ENCODE measurements at places on chromosomes 11 and 22. TPM values are rescaled to one million over a fixed set of nuclear protein-coding genes. Genes with fewer than 3 reads are reported as not detected.
A peak's percentile ranks its signal among the peaks of the same experiment; 100 is the strongest.

GRCh38 chr11:37642296-37642695 lies 1044.3 kb upstream of the RAG2 start:
- no peak for DNase-seq

The YPEL4 gene
- 0.53 TPM for total RNA-seq

GRCh38 chr11:85123752-85124231 lies 503.4 kb downstream of the DLG2 start:
- peak; percentile 5 for DNase-seq

DNA sequence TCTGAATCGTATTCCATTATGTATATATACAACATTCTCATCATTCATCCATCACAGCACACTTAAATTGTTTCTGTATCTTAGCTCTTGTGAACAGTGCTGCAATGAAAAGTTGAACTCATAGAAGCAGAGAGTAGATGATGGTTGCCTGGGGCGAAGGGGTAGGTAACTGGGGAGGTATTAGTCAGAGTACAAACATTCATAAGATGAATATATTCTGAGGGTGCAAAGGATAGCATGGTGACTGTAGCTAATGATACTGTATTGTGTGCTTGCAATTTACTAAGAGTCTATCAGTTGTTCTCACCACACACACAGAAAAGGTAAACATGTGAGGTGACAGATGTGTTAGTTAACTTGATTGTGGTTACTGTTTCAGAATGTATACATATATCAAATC lies 12.6 kb upstream of the RFPL2 start:
- DNase-seq: no peak

The TUBA8 gene
- 28.2 TPM for total RNA-seq

DNA sequence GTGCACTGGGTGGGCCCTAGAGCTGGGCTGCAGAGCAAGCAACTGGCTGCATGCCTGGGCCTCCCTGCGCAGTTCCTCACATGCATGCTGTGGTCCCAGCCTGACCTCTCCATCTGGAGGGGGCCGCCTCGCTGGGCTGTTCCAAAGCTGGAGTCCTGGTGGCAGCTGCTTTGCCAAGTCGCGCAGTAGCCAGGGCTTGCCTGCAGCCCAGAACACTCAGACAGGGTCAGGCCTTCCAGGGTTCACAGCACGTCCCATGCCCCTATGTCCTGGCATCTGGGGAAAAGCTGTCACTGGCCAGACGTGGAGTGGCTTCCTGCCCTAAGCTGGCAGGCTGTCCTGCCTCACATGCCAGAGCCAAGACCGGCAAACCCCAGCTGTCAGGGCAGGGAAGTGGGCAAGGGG lies 16.5 kb upstream of the CDC42EP2 start:
- peak; percentile 97 for DNase-seq

GRCh38 chr11:132858223-132858622 lies 674.1 kb downstream of the OPCML start:
- DNase-seq: peak; percentile 46

The KDM4E gene
- not detected for total RNA-seq

GRCh38 chr11:40514124-40514523 lies 945.3 kb downstream of the LRRC4C start:
- DNase-seq: peak; percentile 47

- peak; percentile 51 for DNase-seq
These were observed 20.6 kb downstream of the APOBEC3H start for GRCh38 chr22:39117585-39118191.

DNA sequence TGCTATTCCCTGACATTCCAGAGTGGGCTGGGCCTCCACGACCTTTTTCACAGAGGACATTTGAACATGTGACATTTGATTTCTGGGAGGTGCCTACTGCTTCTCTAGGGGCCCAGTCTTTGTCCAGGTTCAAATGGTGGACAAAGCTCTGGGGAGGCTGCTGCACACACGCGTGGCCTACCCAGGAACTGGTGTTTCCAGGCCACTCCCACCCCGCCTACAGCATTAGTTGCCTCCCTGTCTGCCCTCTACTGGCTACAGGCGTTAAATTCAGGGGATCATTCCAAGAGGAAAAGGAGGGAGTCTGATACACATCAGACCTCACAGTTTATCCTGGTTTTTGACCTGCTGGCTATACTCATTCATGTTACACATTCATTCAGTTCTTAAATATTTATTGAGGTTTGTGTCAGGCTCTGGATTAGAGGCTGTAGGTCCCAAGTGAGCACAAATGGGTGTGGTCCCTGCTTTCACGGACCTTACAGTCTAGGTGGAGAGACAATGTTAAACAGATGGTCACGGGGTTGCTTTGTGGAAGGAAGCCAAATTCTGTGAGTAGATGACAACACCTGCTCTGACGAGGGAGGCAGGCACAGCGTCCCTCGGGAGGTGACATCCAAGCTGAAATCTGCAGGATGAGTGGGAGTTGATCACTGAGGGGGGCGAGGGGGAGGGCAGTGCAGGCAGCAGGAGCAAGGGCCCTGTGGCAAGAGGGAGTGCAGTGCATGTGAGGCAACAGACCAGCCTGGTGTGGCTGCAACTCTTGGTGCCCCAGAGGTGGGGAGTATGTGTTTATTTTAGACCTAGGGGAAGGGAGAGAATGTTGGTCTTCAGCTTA lies 11.8 kb downstream of the TUB start:
- peak; percentile 72 for DNase-seq

DNA sequence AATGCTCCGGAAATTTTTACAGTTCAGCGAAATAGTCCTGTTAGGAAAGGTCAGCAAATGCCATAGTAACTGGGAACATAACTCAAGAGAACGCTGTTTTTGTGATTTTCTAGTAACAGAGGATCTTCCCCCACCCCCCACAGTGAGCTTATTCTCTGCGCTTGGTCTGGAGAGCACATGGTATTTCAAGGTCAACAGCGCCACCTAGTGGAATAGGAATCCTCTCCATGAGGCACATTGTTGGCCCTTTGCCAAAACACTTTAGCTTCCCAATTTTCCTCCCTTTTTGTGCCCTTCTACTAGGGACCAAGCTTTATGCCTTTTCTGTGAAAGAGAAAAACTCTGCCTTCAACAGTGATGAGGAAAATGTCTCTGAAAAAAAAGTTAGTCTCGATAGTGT lies 13.2 kb upstream of the OR4C12 start:
- peak; percentile 0 for DNase-seq

- no peak for DNase-seq
These were observed 6.7 kb downstream of the CD5 start for GRCh38 chr11:61108847-61109585.

GRCh38 chr22:27399161-27399560 lies 402.4 kb downstream of the MN1 start:
- peak; percentile 58 for DNase-seq

- no peak for DNase-seq
These were observed 63.5 kb downstream of the CSTPP1 start for GRCh38 chr11:47000033-47000432.

The CTR9 gene
- 16.4 TPM for total RNA-seq

DNA sequence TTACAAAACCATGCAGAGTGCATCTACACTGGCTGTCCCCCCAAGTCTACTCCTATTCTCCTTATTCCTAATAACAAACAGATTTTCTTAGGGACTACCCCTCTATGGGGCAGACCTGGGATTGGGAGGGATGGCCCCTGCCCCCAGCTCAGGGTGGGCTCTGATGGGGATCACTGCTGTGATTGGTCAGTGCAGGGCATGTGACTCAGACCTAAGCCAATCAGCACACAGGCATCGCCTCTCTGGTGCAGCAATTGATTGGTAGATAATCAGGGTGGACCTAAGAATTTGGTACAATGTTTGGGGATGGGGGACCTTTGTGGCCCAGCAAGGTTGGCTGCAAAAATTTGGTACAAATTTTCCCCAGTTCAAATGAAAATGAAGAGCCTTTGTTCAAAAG lies 57.2 kb upstream of the SHANK2 start:
- DNase-seq: no peak

GRCh38 chr11:73633999-73634398 lies 12.4 kb upstream of the PLEKHB1 start:
- no peak for DNase-seq

The MYRF gene
- total RNA-seq: 0.49 TPM

GRCh38 chr22:35972559-35972958 lies 56.1 kb downstream of the RBFOX2 start:
- DNase-seq: peak; percentile 54

GRCh38 chr22:40463683-40464082 lies 93.3 kb downstream of the SGSM3 start:
- no peak for DNase-seq

The OR10S1 gene
- total RNA-seq: not detected

DNA sequence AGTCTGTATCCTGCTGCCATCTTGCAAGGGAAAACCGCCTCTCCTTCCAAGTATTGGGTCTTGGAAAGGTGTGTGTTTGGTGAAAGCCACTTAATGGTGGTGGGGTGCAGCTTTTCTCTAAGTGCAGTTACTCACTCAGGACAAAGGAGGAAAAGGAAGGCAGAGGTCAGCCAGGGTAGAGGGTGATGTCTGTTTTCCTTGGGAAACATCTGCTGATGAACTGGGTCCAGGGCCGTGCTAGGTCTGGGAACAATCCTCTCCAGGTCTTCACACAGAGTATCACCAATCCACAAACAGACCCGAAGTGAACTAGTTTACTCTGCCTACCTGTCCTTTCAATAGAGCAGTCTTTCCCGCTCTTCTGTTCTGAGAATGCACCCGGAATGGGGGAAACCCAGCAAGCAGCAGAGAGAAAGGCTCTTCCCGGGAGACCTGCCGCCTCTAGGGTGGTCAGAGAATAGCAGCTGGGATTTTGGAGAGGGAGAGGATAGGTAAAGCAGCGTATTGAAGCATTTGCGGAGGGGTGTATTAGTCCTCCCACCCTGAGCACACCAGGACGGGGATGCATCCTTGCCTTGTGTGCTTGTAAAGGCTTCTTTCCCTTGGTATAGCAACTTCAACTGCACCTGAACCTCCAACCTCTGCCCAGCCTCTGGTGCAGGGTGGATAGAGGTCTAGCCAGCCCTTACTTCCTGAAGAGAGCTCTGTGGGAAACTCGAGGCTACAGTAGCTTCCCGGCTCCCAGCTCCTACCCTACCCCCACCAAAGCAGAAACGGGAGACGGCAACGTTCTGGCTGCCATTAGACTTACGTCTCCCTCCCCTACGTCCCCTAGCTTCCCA lies 20.7 kb downstream of the LHFPL7 start:
- no peak for DNase-seq

DNA sequence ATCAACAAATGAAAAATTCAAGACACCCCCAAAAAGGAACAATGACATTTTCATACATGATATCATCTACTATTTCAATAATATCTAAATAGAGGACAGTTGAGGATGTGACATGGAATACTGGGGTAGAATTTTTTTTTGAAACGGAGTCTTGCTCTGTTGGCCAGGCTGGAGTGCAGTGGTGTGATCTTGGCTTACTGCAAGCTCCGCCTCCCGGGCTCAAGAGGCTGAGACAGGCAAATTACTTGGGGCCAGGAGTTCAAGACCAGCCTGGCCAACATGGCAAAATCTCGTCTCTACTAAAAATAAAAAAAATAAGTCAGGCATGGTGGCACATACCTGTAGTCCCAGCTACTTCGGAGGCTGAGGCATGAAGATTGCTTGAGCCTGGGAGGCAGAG lies 41.4 kb downstream of the LRRC74B start:
- DNase-seq: no peak

The MPPED2 gene
- 7.7 TPM for total RNA-seq

- DNase-seq: no peak
These were observed 651.4 kb upstream of the CHORDC1 start for GRCh38 chr11:90874281-90874680.

The FREY1 gene
- 0.35 TPM for total RNA-seq

DNA sequence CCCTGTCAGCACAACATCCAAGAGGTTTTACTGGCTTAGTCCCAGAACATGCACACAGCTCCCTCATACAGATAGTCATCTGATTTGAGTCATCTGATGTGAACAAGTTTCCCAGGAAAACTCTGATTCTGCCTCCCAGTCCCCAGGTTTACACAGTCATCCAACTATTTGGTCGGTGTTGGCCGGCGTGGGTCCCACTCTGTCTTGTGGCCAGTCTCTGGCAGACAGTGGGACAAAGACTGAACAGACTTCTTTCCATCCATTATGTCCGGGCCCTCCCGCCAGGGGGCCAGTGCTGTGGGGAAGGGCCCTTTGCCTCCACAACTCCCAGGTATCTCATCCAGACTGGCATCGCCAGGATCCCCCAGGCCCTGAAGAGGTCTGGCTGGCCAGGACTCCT lies 60.0 kb downstream of the BTG4 start:
- DNase-seq: no peak

DNA sequence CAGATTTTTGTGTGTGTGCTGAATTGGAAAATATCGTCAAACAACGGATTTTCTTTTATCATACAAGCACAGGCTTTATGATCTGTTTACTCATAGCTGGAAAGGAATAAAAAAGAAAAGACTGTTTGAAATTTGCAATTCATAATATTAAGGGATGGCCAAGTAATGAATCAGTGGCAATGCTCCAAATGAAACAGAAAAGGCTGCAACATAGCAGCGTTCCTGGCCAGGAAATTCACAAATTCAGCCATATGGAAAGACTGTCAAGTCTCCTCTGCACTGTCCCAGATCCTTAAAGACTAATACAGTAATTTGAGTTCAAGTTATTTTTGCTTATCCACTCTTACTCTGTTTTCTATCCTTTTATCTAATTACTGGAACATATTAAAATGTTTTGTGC lies 98.2 kb downstream of the MSANTD4 start:
- DNase-seq: peak; percentile 88

GRCh38 chr22:19844377-19845053 lies 10.2 kb downstream of the GNB1L start:
- peak; percentile 69 for DNase-seq

DNA sequence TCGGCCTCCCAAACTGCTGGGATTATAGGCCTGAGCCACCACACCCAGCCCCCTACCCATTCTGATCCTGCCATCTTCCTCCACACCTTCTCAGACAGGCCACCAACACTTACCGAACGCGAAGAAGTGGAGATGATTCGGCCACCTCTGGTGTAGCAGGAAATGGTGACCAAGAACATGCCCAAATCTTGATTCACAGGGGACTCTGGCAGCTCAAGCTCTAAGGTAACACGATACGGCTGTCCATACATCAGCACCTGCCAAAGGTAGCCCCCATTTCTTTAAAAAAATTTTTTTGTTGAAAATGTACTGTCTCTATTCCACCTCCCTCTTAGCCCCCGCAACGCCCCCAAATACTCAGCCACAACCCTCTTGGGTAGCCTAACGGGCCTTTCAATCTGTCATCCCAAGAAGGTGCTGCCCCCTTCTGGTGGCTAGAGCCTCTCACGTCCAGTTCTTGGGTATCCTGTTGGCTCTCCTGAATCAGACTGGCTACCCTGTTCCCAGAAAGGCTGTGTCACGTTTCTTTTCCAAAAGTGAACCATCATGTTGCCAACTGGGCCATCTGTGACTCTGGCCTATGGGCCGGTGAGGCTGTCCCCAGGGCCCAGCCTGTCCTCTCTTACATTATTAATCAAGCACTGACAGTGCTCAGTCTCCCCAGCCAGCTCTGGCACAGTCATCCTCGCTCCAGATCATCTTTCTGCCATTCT lies 5.3 kb upstream of the LRRN4CL start:
- peak; percentile 89 for DNase-seq

DNA sequence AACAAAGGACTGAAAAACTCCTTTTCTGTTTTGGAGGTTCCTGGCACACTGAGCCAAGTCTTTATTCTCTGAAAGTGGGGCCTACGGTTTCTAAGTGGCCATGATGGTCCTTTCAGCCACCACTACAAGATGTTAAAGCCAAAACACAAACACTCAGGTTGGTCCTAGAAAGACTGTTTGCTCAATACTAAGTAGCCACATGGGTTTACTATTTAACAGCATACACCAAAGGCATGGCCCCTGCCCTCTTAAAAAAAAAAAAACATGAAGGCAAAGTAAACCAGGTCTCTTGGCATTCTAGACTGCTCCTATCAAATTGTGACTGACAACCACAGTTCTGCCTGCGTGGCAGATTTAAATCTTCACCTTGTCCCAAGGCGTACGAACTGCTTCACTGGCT lies 123.6 kb upstream of the BID start:
- no peak for DNase-seq
